Naive thymus-derived CD4-positive, alpha-beta T cell (primary cell): ENCODE measurements at places on chromosomes 6 and 20. TPM values are rescaled to one million over a fixed set of nuclear protein-coding genes. Genes with fewer than 3 reads are reported as not detected.
A peak's percentile ranks its signal among the peaks of the same experiment; 100 is the strongest.

DNA sequence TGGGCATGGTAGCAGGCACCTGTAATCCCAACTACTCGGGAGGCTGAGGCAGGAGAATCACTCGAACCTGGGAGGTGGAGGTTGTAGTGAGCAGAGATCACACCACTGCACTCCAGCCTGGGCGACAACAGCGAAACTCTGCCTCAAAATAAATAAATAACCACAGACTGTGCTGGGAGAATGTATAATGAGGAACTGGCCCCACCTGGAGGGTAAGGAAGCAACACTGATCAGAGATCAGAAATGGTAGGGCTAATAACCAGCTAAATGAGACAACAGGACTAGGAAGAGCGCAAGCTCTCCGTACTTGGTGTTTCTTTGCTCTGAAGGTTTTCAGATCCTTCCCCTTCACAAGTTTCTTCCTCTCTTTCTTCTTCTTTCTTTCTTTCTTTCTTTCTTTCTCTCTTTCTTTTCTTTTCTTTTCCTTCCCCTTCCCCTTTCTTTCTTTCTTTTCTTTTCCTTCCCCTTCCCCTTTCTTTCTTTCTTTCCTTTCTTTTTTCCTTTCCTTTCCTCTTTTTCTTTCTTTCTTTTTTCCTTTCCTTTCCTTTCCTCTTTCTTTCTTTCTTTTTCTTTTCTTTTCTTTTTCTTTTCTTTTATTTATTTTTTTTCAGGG lies 14.6 kb downstream of the CCM2L start:
- H3K4me1 ChIP-seq: peaks cover 2% of the 10 kb centered on the region
- no peak overlapping the region for H3K27ac ChIP-seq
- H3K36me3 ChIP-seq: no peaks in the 10 kb centered on the region
- DNase-seq: no peak
- no peak overlapping the region for H3K4me3 ChIP-seq
- peaks cover 3% of the 10 kb centered on the region for H3K27me3 ChIP-seq

KHDC1 gene
- total RNA-seq: 0.46 TPM

BHLHE23 gene
- total RNA-seq: not detected

RAB44 gene
- total RNA-seq: 0.07 and 0.10 TPM in 2 replicates

- no peaks in the 10 kb centered on the region for H3K27me3 ChIP-seq
- no peaks in the 10 kb centered on the region for H3K36me3 ChIP-seq
- peaks cover 21% of the 10 kb centered on the region for H3K4me1 ChIP-seq
- peak; percentile 82 for DNase-seq
- peak overlapping the region; percentile 4 for H3K4me3 ChIP-seq
These were observed 12.5 kb upstream of the TREM1 start for GRCh38 chr6:41298785-41299502.

GRCh38 chr6:114080891-114081510 lies 110.1 kb upstream of the HDAC2 start:
- no peaks in the 10 kb centered on the region for H3K27me3 ChIP-seq
- no peak for DNase-seq
- H3K4me3 ChIP-seq: no peak overlapping the region
- H3K36me3 ChIP-seq: no peaks in the 10 kb centered on the region

DNA sequence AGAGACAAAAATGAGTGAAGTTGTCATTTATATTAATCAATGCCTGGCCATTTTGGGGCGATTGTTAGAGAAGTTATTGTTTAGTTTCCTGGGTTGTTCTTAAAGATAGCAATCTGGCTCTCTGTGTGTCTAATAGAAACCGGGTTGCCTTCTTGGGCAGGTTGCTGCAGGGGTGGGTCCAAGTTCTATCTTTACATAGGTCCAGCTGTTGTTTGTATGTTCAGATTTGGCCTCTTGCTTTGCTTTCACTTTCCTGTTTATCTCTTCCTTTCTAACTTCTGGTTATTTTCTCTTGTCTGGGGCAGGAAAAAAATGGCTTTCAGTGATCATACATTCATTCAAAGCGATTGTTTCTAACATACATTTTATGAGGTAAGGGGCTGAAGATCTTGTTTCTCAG lies 128.4 kb upstream of the NOX3 start:
- no peaks in the 10 kb centered on the region for H3K4me1 ChIP-seq
- H3K36me3 ChIP-seq: no peaks in the 10 kb centered on the region
- no peak overlapping the region for H3K27ac ChIP-seq
- H3K4me3 ChIP-seq: no peak overlapping the region

DNA sequence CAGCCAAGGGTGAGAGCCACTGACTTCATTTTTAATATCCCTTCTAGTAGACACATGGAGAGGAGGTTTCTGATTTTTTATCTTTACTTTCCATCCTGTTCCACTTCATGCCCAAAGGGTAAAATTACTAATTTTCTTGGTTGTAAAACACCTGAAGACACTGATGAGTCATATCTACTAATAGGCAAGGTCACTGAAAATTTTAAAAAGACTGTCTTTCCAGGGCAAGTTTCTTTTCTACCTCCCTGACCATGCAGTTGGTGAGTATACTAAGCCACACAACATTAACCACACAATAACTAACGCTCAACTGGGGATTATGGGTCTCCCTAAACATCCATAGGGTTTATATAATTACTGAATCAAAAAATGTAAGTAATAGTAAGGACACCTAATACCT lies 109.6 kb downstream of the KIF6 start:
- DNase-seq: no peak
- H3K27ac ChIP-seq: no peak overlapping the region
- H3K36me3 ChIP-seq: no peaks in the 10 kb centered on the region
- H3K4me1 ChIP-seq: no peaks in the 10 kb centered on the region
- H3K4me3 ChIP-seq: no peak overlapping the region

DNA sequence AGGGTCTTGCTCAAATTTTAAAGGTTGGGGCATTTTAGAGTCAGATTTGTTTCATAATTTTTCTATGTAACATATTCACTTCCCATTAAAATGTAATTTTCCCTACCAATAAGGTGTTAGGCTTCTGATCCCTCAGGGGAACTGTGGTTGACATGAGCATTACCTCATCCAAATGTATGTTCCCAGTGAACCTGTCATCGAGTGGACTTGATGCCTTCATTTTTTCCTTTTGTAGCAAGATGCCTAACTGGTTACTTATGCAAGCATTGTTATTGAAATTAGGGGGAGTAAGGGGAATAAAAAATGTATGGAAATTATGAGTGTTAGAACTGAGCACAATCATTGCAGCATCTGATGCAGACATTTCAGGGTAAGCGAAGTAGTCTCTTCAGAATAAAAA lies 360.5 kb downstream of the BCKDHB start:
- H3K4me3 ChIP-seq: no peak overlapping the region
- no peak overlapping the region for H3K27ac ChIP-seq
- DNase-seq: no peak
- no peaks in the 10 kb centered on the region for H3K27me3 ChIP-seq

DNA sequence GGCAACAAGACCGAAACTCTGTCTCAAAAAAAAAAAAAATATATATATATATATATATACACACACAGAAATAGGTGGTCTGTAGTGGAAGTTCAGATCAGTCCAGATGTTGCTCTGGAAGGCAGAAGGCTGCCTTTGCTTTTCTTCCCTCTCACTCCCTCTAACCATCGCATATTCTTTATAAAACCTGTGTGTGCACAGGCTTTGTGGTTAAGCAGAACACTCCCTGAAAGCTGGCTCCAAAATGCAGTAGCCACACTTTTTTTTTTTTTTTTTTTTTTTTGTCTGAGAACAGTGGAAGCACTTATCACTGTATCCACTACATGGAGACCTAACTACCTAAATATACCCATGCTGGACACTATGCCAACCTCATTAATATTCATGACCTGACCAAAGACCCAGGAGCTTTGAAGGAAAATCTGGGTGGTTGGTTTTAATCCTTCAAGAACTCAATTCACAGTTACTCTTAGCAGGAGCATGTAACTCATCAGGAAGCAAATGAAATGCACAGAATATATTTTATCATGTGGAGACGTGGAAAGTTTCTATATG lies 20.0 kb upstream of the GFOD1 start:
- H3K4me3 ChIP-seq: no peak overlapping the region
- H3K27me3 ChIP-seq: no peaks in the 10 kb centered on the region
- no peaks in the 10 kb centered on the region for H3K4me1 ChIP-seq
- H3K27ac ChIP-seq: no peak overlapping the region
- no peaks in the 10 kb centered on the region for H3K36me3 ChIP-seq
- no peak for DNase-seq

GRCh38 chr20:3041854-3042409 lies 1.5 kb upstream of the GNRH2 start:
- no peak overlapping the region for H3K4me3 ChIP-seq
- DNase-seq: no peak
- no peaks in the 10 kb centered on the region for H3K27me3 ChIP-seq
- peaks cover 15% of the 10 kb centered on the region for H3K36me3 ChIP-seq
- H3K4me1 ChIP-seq: peaks cover 9% of the 10 kb centered on the region

ADGRG6 gene
- total RNA-seq: 3.6 TPM

GRCh38 chr20:37977786-37978185 lies 55.5 kb downstream of the TTI1 start:
- no peak overlapping the region for H3K4me3 ChIP-seq
- H3K27me3 ChIP-seq: no peaks in the 10 kb centered on the region
- H3K27ac ChIP-seq: no peak overlapping the region

- no peak overlapping the region for H3K4me3 ChIP-seq
- H3K27me3 ChIP-seq: no peaks in the 10 kb centered on the region
- DNase-seq: no peak
- H3K27ac ChIP-seq: no peak overlapping the region
These were observed 259.1 kb downstream of the HDGFL1 start for GRCh38 chr6:22828179-22829062.
